ENCODE measurements at places on chromosomes 12 and 14. TPM values are rescaled to one million over a fixed set of nuclear protein-coding genes. Genes with fewer than 3 reads are reported as not detected.

Gene RHOJ
- total RNA-seq, result not detected

Gene BCAT1
- total RNA-seq, result 12.7 TPM

Gene SLC4A8
- total RNA-seq, result 1.6 TPM

Gene HELB
- 17.1 TPM for total RNA-seq

Gene DCAF5
- 30.4 TPM for total RNA-seq

DNA sequence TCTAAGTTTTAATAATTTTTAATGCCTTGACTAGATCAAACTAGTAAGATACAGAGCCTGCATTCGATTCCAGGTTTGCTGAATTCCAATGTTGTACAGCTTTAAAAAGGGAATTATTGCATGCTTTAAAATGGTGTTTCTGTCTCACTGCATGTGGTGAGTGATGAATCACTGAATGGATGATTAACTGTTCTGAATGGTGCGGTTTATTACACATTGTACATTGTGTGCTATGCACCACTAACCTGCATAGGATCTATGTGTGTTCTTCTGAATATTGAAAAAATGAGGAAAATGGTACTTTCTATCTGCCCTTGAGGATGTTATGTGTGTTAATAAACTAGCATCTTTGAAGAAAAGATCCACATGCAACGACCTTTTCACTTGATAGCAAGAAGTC lies 231.7 kb downstream of the NRXN3 start:
- no peak overlapping the region for H3K4me3 ChIP-seq
- H3K27ac ChIP-seq, result no peak overlapping the region
- H3K27me3 ChIP-seq, result peaks cover 2% of the 10 kb centered on the region
- no peak for DNase-seq
- H3K36me3 ChIP-seq, result no peaks in the 10 kb centered on the region

DNA sequence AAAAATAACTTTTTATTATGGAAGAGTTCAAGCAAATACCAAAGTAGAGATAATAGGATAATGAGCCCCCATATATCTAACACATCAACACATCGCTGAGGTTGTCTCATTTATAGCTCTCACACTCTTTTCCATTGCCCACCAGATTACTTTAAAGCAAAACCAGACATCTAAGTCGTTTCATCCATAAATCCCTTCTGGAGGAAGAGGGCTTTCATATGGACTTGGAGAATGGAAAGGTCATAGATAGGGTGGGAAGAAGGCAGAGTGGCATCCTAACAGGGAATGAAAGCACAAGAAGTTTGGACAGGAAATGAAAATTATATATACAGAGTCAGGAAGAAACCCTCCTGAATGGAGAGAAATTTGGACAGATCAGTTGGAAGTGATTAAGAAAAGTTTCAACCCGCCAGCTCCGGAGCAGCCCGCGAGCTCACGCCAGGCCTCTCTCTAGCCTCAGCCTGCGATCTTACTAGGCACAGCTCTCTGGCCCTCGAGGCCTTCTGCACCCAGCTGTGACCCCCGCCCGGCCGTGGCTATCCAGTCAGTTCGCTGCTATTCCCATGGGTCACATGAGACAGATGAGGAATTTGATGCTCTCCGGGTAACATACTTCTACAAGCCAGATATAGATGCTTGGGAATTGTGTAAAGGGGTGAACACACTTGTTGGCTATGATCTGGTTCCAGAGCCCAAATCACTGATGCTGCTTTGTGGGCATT lies 48.4 kb upstream of the NID2 start:
- H3K27me3 ChIP-seq, result peaks cover 20% of the 10 kb centered on the region
- DNase-seq, result no peak
- no peaks in the 10 kb centered on the region for H3K36me3 ChIP-seq
- no peaks in the 10 kb centered on the region for H3K4me1 ChIP-seq
- H3K27ac ChIP-seq, result no peak overlapping the region

- no peak overlapping the region for H3K27ac ChIP-seq
- DNase-seq, result no peak
- H3K4me1 ChIP-seq, result no peaks in the 10 kb centered on the region
- H3K36me3 ChIP-seq, result no peaks in the 10 kb centered on the region
Measured at GRCh38 chr12:80504389-80505163, 60.5 kb downstream of the PTPRQ start.

- H3K36me3 ChIP-seq, result no peaks in the 10 kb centered on the region
- H3K4me3 ChIP-seq, result no peak overlapping the region
- no peak overlapping the region for H3K27ac ChIP-seq
- no peak for DNase-seq
- H3K4me1 ChIP-seq, result peaks cover 15% of the 10 kb centered on the region
- peaks cover 6% of the 10 kb centered on the region for H3K27me3 ChIP-seq
Measured at GRCh38 chr12:96069511-96070231, 34.3 kb upstream of the LTA4H start.

DNA sequence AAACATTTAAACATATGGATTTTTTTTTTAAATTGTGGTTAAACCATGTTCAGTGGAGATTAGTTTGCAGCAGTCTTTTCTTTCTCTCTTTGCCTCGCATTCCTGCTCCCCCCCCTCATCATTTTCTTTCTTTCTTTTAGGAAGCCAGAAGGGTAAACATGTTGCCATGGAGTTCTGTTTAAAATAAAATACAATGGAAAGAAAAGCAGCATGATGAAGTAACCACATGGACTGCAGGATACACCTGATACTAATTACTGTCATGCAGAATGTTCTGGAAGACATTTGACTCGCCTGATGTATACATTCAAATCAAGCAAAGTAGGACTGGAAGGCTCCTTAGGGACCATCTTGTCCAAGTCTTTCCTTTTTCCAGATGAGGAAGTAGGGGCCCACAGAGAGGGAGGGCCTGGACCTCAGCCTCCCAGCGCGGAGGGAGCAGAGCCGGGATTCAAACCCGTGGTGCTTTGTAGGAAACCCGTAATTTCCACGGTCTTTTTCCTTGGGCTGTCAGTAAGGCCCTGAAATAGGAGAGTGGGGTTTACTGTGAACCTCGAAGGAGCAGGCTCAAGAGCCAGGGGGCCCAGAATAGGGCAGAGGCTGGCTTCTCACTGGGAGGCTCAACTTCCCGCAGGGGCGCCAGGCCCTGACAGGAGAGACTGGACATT lies 2.4 kb upstream of the MEG3 start:
- H3K36me3 ChIP-seq, result no peaks in the 10 kb centered on the region
- H3K27ac ChIP-seq, result no peak overlapping the region
- peaks cover 27% of the 10 kb centered on the region for H3K27me3 ChIP-seq
- H3K4me3 ChIP-seq, result no peak overlapping the region

DNA sequence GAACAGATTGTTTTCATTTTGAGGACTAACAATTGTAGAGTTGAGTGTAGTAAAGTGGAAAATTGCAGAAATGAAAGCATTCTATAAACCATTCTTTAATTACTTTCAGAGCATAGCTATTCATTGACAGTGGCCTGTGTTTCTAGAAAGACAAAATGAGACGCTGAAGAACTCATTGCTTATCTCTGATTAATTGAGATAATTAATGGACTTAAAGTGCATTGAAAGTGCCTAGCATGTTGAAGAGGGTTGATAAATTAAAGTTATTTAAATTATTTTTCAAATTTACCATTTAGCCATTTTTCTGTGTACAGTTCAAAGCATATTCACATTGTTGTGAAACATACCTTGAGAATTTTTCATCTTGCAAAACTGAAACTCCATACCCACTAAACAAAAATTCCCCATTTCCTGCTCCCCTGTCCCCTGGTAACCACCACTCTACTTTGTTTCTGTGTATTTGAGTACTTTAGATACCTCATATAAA lies 57.4 kb downstream of the DAAM1 start:
- H3K27ac ChIP-seq, result no peak overlapping the region
- no peaks in the 10 kb centered on the region for H3K27me3 ChIP-seq
- H3K36me3 ChIP-seq, result no peaks in the 10 kb centered on the region
- DNase-seq, result no peak

- peaks cover 1% of the 10 kb centered on the region for H3K27me3 ChIP-seq
- DNase-seq, result no peak
- H3K36me3 ChIP-seq, result no peaks in the 10 kb centered on the region
- H3K4me1 ChIP-seq, result peaks cover 4% of the 10 kb centered on the region
- H3K27ac ChIP-seq, result no peak overlapping the region
Measured at GRCh38 chr12:47039756-47040155, 39.7 kb upstream of the PCED1B start.

- H3K4me3 ChIP-seq, result no peak overlapping the region
- no peaks in the 10 kb centered on the region for H3K4me1 ChIP-seq
- H3K36me3 ChIP-seq, result no peaks in the 10 kb centered on the region
- no peaks in the 10 kb centered on the region for H3K27me3 ChIP-seq
Measured at GRCh38 chr12:60259225-60259624, 663.4 kb downstream of the SLC16A7 start.

GRCh38 chr14:101977311-101978071 lies 13.1 kb downstream of the DYNC1H1 start:
- H3K36me3 ChIP-seq, result peaks cover 47% of the 10 kb centered on the region
- H3K4me1 ChIP-seq, result peaks cover 5% of the 10 kb centered on the region
- H3K27ac ChIP-seq, result no peak overlapping the region
- no peak overlapping the region for H3K4me3 ChIP-seq
- DNase-seq, result no peak
- H3K27me3 ChIP-seq, result no peaks in the 10 kb centered on the region

DNA sequence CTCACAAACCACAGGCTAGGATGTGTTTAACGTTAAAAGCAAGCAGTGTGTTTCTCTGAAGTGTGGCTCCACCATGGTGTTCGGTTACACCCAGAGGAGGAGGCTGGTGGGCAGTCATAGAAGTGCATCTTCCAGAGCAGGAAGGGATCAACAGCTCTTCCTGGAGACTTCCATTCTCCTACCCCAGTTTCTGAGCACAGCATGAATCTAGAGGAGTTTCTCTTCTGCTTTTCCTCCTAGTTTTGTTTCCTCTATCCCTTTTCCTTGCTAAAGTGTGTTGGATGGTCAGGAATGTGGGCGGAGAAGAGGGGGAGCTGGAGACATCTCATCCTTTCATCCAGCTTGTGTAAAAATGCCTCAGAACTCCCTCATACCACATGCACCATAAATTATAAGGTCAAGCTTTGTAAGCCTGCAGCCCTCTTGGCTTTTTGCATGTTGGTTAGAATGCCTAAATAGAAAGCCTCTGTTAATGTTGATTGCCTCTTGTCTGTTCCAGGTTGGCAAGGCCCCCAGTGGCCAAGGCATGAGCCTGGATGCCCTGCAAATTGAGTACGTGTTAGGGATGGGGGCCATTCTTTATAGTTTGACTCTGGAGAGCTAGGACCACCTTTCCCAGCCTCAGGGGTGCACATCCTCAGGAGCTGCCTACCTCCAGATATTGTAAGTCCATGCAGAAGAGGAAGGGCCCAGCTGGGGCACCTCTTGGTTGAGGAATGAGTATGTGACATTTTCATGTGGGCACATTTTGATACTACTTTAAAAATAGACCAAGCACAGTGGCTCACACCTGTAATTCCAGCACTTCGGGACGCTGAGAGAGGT lies 4.0 kb upstream of the CKAP4 start:
- no peak for DNase-seq
- H3K27me3 ChIP-seq, result peaks cover 15% of the 10 kb centered on the region
- no peak overlapping the region for H3K27ac ChIP-seq
- no peak overlapping the region for H3K4me3 ChIP-seq

DNA sequence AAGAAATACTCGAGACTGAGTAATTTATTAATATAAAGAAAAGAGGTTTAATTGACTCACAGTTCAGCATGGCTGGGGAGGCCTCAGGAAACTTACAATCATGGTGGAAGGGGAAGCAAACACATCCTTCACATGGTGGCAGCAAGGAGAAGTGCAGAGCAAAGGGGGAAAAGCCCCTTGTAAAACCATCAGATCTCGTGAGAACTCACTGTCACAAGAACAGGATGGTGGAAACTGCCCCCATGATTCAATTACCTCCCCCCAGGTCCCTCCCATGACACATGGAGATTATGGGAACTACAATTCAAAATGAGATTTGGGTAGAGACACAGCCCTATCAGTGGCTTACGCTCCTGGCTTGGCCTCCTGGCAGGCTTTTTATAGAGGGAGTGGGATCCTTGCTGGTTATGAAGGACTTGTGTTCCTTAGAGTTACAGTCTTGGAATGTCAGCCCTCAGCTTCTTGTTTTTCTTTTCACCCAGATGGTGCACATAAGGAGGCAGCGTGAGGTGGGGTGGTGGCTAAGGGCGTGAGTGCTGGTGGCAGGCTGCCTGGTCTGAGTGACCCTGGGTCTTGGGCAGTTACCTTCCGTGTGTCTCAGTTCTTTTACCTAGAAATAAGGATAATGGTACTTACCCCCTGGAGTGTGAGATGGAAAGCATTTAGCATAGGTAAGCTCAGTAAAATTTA lies 25.7 kb downstream of the TRAF3 start:
- peaks cover 27% of the 10 kb centered on the region for H3K36me3 ChIP-seq
- H3K27me3 ChIP-seq, result no peaks in the 10 kb centered on the region

GRCh38 chr14:64855721-64856528 lies 23.8 kb downstream of the SPTB start:
- H3K27me3 ChIP-seq, result peaks cover 29% of the 10 kb centered on the region
- H3K4me3 ChIP-seq, result no peak overlapping the region
- DNase-seq, result no peak

DNA sequence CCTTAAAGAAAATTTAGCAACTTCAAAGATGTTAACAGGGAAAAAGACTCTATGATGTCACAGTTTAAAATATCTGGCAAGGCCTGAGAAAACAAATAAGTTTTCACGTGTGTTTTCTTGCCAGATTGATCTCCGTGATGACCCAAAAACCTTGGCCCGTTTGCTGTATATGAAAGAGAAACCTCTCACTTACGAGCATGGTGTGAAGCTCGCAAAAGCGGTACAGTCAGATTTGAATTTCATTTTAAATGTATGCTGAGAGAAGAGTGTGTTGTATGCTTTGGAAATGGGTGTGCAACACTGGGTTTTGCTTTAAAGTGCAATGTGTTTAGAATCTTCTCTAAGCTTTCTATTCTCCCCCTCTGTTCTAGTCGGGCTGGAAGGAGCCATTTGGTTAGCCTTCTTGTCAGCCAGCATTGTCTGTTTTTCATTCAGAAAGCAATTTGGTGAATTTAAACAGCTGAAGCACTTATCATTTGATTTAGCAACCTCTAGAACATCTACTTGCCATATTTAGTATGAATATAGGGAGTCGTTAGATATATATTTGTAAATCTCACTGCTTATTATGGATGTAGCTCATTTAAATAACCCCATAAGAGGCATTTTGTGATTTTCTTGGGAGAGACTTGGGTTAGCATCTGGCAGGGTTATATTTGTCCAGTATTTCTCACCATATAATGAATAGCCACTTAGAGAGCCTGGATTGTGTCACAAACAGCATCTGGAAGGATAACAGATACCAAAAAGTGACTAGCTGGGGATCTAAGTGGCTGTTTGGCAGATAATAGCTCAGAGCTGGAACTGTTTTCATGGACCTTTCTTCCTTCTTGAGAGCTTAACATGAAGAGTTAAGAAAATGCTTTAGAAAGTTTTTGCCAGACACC lies 35.5 kb downstream of the GPHB5 start:
- H3K27me3 ChIP-seq, result no peaks in the 10 kb centered on the region
- H3K4me3 ChIP-seq, result no peak overlapping the region
- DNase-seq, result no peak

- H3K36me3 ChIP-seq, result no peaks in the 10 kb centered on the region
- H3K27me3 ChIP-seq, result no peaks in the 10 kb centered on the region
- no peak overlapping the region for H3K27ac ChIP-seq
- peaks cover 27% of the 10 kb centered on the region for H3K4me1 ChIP-seq
Measured at GRCh38 chr12:89672589-89672979, 36.1 kb downstream of the ATP2B1 start.

- no peak for DNase-seq
- H3K4me3 ChIP-seq, result no peak overlapping the region
- H3K27me3 ChIP-seq, result peaks cover 50% of the 10 kb centered on the region
- no peaks in the 10 kb centered on the region for H3K4me1 ChIP-seq
Measured at GRCh38 chr14:93785423-93785822, 2.9 kb downstream of the PRIMA1 start.

Measured in activated T-helper 2 cell treated with anti-CD3 and anti-CD28 coated beads, Interferon-gamma antibody, Interleukin-2, Interleukin-4, amounts not matched to agents 10 μg/mL and 5 μg/mL and 100 μg/mL, durations not matched to agents 14 hours and 24 hours and 36 hours (primary cell).